ENCODE measurements at places on chromosomes 3 and 15.

GRCh38 chr15:89205991-89206585 lies 15.3 kb downstream of the RLBP1 start:
- DNase-seq: no peak

GRCh38 chr15:50390554-50391264 lies 33.5 kb upstream of the USP8 start:
- no peak for DNase-seq

DNA sequence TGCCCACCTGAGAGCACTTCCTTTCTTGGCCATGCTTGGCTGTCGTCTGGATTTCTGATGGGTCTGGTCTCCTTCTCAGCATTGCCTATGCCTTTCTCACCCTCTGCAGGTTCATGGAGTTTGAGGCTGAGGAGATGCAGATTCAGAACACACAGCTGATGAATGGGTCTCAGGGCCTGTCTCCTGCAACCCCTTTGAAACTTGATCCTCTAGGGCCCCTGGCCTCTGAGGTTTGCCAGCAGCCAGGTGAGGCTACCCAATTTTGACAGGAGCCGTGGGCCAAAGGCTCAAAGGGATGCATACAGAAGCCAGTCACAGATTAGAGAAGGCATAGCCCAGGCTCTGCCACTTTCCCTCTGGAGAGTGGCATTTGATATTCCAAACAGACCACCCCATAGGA lies 10.5 kb downstream of the NUTM1 start:
- DNase-seq: no peak

GRCh38 chr3:16866571-16866970 lies 18.2 kb upstream of the PLCL2 start:
- DNase-seq: no peak

GRCh38 chr3:4900298-4900697 lies 78.9 kb upstream of the BHLHE40 start:
- DNase-seq: no peak

DNA sequence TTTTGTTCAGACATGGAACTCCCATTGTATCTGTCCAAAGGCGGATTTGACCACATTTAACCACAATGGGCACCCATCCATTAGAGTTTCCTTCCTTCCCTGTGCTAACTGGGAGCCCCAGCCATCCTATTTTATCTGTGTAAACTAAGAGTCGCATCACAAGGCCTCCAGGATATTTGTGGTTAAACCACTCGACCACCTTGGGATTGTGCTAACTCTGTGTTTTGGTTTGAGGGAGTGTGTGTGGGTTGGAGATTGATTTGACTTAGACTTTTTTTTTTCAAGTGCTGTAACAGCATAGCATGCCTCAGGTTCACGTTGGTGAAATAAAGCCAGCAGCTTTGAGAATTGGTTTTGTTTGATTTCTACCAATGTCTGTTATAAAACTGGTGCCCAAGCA lies 100.4 kb upstream of the TP63 start:
- DNase-seq: no peak

- no peak for DNase-seq
These were observed 129.3 kb downstream of the EEFSEC start for GRCh38 chr3:128282380-128283196.

- no peak for DNase-seq
These were observed 267.7 kb downstream of the PTPRG start for GRCh38 chr3:61828880-61829721.

DNA sequence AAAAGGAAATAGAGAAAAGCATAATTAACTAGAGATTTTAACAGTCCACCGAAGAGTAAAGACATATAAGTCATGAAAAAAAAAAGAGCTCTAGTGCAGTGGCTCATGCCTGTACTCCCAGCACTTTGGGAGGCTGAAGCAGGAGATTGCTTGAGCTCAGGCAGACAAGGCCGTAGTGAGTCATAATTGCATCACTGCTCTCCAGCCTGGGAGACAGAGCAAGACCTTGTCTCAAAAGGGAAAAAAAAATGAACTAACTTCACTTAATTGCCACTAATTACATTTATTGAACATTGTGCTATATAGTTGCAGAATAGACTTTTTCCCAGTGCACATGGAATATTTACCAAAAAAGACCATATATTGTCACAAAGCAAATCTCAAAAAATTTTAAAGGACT lies 221.8 kb downstream of the CBLB start:
- no peak for DNase-seq

DNA sequence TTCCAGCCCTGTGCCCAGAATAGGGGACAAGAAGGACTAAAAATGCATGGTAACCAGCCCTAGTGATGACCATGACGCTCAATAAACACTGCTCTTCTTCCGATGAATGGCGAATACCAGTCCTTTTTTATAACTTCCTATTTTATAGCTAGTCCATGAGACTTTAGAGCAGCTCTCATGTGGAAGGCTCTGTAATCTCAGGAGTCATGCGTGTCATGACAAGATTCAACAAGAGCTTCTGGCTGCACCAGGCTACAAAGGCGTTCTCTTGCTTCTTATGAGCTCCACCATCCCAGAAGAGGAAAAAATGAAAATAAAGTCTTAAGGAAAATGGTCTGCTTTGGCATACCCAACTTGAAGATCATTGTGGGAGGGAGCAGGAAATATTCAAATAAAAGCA lies 141.0 kb downstream of the TMCO5A start:
- no peak for DNase-seq

- DNase-seq: no peak
These were observed 1.8 kb upstream of the ABTB1 start for GRCh38 chr3:127670761-127671522.

GRCh38 chr15:66572146-66572545 lies 6.3 kb upstream of the LCTL start:
- DNase-seq: no peak

DNA sequence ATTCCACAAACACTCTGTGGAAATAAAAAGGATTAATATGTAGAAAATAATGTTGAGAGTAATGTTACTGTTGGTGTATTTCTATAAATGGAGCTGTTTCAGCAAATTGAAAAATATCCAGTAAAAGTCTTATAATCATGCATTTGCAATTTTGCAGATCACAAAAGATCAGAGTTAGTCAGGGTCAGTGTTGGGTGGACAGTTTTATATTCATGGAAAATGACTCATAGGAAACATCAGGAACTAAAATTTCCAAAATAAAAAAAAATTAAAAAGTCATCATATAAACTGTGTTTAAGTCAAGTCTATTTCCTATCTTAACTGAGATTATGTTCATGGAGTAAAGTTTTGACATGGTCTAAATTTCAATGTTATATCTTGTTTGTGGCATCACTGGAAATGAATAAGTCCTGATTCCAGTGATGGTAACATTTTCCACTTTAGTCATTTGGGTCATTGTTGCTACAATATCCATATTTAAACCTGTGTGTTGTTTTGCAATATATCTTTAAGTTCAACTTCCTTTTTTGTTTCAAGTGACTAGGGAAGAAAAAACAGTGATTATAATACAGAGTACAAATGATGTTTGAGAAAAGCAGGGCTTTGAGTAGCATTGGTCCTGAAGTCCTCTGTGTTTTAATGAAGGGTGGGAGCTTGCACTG lies 37.8 kb downstream of the MITF start:
- DNase-seq: no peak

GRCh38 chr3:8632402-8633237 lies 12.0 kb downstream of the SSUH2 start:
- no peak for DNase-seq

Measured in nucleus accumbens (tissue), 56 donors.